ENCODE measurements at places on chromosomes 4 and X.

GRCh38 chr4:77852892-77853495 lies 9.6 kb upstream of the MRPL1 start:
- DNase-seq: no peak

DNA sequence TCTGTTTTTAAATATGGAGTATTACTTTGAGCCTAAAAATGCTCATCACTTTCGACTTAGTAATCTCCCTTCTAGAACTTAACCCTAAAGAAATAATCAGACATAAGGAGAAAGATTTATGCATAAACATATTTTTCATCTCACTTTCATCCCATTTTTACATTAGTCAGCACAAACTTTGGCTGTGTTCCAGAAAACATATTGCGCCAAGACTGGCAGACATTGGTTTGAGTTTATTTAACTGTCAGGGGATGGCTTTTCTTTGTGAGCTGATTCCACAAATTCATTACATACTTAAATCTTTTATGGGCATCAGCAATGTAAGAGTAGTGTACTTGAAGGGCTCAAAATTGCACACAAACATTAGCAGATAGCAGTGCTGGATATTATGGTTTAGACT lies 23.7 kb downstream of the MAOA start:
- DNase-seq: no peak

DNA sequence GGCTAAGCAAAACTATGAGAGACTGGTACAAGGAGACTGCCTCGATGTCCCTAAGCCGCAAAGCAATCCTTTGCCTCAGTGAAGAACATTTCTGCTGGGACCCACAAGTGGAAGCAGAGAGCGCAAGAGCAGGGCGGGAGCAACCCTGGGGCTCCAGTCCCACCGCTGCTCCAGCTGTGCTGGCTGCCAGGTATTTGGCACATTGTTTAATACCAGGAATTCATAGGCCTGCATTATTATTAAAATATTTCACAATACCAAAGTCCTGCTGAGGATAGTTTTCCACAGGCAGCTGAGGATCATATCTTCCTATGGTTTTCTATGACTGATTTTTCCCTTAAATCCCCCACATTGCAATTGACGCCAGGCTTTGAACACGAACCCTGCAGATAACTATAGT lies 163.5 kb upstream of the TLL1 start:
- no peak for DNase-seq

- DNase-seq: no peak
Measured at GRCh38 chr4:100098011-100098545, 92.2 kb downstream of the DDIT4L start.

GRCh38 chrX:117969782-117970181 lies 146.8 kb downstream of the KLHL13 start:
- no peak for DNase-seq

GRCh38 chr4:148649652-148650331 lies 207.6 kb upstream of the NR3C2 start:
- no peak for DNase-seq

- no peak for DNase-seq
Measured at GRCh38 chr4:7398788-7399439, 35.8 kb downstream of the PSAPL1 start.

- no peak for DNase-seq
Measured at GRCh38 chr4:26474551-26474950, 15.7 kb downstream of the CCKAR start.

DNA sequence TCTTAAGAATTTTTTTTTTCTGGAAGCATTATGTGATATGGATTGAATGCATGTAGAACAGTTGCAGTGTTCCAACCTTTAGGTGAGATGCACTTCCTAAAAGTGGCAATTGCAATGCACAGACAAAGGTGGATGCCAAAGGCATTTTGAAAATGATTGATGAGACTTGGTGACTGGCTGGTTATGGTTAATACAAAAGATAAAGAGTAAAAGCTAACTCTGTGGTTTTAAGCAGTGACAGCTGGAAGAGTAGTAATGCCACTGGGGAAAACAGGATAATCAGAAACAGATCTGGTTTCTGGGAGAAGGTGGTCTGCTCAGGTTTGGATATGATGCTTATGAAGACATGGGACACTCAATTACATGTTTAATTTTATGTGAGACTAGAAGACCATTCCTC lies 345.6 kb downstream of the RPA4 start:
- no peak for DNase-seq

DNA sequence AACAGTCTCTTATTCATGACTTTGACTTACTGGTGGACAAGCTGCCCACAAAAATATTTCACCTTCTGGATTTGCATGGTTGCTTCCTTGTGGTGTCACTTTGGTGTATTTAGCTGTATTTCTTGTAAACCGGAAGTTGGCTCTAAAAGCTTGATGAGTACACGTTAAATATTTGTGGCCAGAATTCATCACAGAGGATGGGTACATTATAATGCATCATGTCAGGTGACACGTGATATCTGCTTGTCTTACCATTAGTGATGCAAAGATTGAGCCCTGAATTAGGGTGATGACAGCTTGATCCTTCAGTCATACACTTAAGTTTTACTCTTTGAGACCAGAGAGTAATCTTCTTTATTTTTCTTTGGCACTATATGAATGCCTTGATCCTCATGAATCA lies 188.3 kb upstream of the RPS6KA3 start:
- no peak for DNase-seq

- DNase-seq: no peak
Measured at GRCh38 chrX:24996096-24996709, 19.6 kb downstream of the ARX start.

DNA sequence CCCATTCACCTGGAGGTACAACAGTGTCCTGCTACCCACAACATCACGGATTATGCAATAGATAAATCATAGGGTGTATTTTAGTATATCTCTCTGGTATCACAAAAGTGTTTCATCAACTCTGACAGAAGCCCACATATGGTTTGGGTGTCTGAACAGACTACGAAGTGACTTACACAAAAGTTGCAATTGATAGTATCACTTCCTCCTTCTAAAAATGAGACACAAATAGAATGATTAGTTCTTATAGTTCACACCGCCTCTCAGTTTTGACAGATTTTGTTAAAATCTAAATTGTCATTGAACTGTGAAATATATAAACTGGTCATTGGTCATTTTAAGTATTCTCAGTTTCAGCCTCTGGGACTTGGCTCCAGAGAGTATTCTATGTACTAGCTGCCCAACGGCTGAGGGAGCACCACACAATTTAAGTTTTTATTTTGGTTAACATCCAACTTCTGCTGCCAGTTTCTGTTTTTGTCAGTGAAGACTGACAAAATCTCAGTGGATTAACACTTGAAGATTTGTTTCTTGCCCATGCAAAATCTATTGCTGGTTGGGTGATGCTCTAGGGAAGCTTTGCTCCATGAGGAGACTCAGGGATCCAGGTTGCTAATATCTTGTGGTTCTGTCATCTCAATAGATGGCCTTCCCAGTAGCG lies 113.8 kb upstream of the PUDP start:
- no peak for DNase-seq

DNA sequence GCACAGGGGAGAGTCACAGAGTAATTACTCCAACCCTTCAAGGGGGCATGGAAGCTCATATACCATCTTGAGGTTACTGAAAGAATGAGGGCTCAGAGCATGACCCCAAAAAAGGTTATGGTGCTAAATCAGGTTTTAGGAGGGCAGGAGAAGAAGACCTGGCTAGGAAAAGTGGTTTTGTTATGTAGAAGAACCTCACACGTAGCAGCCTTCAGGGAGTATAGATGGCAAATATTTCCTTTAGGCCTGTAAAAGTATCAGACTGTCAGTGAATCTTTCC lies 102.0 kb upstream of the PDE5A start:
- DNase-seq: no peak

- DNase-seq: no peak
Measured at GRCh38 chr4:15469402-15470127, at the start of gene CC2D2A. TSS of gene CC2D2A (plus strand) at chr4:15469882. CDS start at chr4:15475933, 6,051 bp downstream.

DNA sequence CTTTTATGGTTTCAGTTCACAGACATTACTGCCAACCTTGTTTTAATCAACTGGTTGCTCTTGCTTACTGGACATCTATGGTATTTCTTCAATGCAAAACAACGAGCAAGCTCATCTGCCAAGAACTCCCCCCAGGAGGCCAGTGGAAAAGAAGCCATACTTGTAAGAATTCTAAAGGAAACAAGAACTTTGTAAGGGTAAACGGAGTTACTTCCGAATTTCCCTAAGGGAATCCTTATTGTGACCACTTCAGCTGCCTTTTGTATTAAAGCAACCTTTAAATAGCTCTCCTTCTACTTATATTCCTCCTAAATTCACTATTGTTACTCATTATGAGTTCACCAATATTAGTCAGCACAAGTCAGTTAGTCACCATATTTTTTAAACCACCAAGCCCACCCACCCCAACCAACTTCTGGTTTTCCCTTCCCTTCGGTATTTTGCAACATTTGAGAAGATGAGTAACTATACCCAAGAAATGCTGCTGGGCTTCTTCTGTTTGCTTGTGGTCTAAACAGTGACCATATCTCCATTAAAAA lies 602.8 kb upstream of the DIPK2B start:
- no peak for DNase-seq

- no peak for DNase-seq
Measured at GRCh38 chr4:65773636-65774035, 103.3 kb upstream of the EPHA5 start.

DNA sequence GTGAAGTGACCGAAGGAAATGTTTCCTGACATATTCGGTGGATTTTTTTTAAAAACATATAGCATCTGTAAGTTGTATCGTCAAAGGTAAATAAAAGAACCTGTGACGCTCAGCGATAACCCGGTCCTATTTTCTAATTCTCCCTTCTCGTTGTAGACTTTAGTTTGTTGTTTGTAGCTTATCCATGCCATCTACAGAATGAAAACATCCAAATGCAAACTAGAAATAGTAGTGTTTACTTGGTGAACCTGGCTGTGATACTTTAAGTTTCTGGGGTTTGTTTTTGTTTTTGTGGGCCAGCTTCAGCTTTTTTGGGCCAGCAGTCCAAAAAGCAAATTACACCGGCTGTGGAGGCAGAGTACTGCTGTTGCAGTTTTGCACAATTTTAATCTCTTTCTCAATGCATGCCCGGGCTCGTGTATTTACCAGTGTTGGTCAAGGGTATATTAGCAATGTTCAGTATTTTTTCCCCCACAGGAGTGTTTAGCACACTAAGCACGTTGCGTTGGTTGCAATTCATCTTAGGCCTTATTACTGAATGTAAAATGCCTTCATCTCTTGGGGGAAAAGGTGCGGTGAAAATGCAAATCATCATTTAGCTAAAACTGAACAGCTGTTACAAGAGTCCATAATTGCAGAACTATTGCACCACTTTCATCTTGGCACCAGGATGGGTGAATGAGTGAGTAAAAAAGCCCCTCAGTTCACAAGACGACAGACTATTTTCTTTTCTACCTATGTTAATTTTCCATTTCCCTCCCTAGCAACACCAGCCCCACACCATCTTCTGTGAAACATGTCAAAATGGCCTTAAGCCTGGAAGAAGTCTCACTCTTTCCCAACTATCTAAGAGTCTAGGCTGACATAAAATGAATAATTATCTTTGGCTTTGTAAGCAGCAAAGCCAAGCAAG lies 1.7 kb upstream of the CNOT6L start:
- no peak for DNase-seq

- peak; percentile 32 for DNase-seq
Measured at GRCh38 chr4:98113012-98113411, 30.3 kb downstream of the STPG2 start.

- no peak for DNase-seq
Measured at GRCh38 chr4:13988353-13989305, 361.1 kb upstream of the BOD1L1 start.

GRCh38 chrX:49203536-49203935 lies 3.5 kb upstream of the SYP start:
- no peak for DNase-seq

DNA sequence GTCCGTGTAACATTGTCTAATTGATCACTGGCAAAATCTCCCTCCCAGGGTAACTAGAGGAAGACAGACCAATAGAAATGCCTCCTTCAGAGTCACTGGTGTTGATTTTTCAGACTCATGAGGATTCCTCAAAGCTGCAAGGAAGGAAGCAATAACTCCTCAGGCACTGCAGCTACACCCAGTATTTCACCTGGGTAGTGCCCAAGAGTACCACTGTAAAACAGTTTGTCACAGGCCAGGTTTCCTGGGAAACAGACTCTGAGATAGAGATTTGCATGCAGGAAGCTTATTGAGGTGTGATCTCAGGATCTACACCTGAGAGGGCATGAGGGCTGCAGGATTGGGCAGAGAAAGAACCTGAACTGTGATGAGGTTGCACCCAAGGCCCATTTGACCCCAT lies 240.7 kb upstream of the ATP6AP2 start:
- no peak for DNase-seq

GRCh38 chr4:80678413-80678812 lies 342.9 kb downstream of the CFAP299 start:
- no peak for DNase-seq

DNA sequence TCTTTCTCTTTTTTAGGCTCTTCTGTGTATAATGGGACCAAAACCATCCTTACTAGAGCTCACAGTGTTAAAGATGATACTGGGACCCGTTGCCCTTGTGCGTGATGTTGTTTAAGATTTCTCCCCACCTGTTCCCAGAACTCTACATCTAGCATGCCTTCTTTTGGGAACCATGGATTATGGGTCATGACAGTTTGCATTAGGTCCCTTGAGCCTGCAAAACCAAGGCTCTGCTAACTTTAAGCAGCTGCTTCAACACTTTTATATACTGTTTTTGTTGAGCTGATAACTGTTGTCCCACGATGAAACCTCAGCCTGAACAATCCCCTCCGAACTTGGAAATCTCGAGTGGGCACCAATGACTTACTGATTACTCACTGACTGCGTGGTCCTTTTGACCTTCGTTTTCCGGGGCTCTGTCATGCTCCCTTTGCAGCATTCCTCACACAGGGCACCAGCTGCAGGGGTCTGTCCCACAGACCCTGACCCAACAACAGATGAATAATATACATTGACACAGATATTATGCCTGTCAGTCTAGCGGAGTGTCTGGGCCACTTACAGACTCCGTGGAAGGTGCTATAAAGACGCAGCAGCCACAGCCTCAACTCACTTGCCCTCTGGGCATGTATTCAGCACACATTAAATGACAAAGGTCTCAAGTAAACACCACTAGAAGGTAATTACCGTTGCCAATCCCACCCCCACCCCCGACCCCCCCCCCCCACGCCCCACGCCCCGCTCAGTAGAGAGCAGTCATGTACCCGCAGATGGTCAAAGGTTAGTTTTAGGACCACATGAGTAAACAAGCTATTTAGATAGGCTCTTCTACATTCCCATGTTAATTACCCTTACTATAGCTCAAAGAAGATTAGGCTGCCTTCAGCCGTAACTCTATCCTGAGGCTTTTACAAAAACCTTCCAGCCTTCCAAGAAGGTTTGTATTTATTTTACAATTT lies 162.0 kb upstream of the WDFY3 start:
- no peak for DNase-seq
